ENCODE measurements at places on chromosomes 12 and 14. TPM values are rescaled to one million over a fixed set of nuclear protein-coding genes. Genes with fewer than 3 reads are reported as not detected.

- no peak for DNase-seq
Observed at GRCh38 chr14:20515846-20516245, 10.5 kb downstream of the RNASE10 start.

DNA sequence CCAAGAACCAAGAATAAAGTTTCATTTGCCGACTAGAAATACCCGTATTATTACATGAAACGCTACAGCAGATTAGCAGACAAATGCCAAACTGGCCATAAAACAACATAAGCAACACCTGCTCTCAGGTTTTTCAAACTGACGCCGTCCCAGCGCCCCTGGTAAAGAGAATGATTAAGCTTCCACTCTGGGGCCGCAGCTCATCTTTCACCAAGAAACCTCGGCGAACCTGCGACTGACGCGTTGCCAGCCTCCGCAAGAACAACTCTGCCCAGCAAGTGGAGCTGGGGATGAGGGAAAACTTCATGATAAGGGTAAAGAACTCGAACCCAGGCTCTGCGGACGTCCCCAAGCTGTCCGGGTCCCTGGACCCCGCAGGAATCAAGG is 530 bp downstream of the ARL1 start:
- no peak for DNase-seq

GRCh38 chr14:74413627-74414026 is 12.4 kb downstream of the SYNDIG1L start:
- DNase-seq = no peak

DNA sequence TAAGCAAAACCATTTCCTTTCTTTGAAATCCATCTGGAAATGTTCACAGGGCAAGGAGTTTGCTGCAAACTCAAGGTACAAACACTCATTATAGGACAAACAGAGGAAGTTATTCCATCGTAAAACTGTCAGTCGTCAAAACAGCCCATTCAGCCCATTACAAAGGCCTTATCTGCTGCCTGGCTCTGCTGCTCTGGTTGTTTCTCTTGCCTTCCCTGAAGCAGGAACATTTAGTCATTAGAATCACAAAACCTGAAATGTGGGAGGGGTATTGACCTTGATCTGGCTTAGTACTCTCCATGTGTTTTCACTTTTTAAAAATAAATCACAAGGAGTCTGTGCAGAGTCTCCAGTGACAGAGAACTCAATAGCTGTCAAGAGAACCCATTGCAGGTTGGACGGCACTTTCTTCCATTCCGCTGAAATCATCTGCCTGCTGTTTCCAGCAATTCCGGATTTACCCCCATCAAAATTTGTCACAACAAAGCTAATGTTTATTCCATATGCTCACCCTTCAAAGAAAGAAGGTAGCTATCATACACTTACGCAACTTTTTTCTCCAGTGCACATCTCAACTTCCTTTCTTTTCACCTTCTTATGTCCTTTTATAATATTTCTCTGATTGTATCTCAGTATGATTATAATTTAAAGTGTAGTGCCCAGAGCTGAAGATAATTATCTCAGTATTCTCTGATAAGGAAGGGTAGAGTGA is 24.6 kb upstream of the ITPR2 start:
- no peak for DNase-seq

GRCh38 chr12:44397631-44398030 is 478.5 kb downstream of the NELL2 start:
- no peak for DNase-seq

DNA sequence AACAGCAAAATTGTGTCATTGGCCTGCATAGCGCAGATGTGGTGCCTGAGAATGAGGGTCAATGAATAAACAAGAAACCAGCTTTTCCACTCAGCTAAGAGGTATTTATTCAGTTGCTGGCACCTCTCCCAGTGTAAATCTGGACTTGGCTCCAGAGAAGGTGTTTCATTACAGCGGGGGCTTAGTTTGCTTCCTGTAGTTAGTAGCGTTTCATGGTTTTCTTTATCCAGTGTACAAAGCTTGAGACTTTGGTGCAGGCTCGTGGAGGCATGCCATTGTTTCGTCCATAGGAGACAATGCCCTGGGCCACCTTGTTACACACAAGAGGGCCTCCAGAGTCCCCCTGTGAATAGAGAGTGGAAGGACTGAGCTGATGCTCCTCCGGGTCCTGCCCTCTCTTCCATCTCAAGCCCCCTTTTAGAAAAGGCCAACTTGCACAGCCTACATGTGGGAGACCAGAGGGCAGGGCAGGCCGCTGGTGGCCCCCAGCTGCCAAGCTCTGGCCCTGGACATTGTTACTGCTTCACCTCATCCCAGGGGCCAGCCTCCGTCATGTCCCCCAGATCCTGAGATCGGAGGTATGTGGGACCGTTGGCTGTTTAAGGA is 3.0 kb downstream of the GZMB start:
- DNase-seq = no peak

GRCh38 chr12:13368431-13368830 is 171.9 kb downstream of the EMP1 start:
- no peak for DNase-seq

DNA sequence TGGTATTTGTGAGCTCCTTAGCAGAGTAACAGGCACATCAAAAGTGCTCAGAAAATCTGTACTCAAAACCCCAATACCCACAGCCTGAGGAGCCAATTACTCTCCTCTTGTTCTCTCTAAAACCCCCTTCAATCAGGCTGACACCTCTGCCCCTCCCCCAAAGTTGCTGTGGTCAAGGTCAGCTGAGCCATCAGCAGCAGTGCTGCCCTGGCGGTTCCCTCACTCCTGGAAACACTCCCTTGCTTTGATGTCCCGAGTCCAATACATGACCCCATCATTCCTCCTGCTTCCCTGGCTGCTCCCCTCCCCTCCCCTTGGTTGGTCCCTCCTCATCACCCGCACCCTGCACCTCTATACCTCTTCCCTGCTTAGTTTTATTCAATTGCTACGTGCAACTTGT is 57.2 kb upstream of the C14orf132 start:
- DNase-seq = no peak

GRCh38 chr12:9687228-9687627 is 17.7 kb downstream of the CLEC2D start:
- DNase-seq = no peak

DNA sequence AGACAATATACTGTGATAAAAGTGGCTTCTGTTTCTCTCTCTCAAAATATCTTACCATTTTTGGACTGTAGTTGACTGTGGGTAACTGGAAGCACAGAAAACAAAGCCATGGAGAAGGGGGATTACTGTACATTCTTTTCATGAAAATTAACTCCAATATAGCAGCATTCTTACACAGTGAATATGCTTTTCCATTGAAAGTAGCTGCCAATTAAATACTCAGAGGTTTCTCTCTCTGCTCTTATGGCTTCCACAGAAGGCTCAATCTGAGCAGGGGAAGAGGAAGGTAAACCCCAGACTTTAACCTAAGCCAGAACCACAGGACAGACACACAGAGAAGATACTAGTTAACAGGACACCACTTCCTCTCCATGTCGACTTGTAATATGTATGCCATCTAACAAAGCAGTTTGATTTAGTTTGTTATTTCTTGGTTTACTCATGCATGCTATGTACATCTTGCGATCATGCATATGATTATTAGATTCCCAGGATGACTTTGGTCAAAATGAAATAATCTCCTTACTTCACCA is 150.2 kb downstream of the SSPN start:
- DNase-seq = no peak

GRCh38 chr12:22410486-22410885 is 76.0 kb upstream of the ST8SIA1 start:
- no peak for DNase-seq

DNA sequence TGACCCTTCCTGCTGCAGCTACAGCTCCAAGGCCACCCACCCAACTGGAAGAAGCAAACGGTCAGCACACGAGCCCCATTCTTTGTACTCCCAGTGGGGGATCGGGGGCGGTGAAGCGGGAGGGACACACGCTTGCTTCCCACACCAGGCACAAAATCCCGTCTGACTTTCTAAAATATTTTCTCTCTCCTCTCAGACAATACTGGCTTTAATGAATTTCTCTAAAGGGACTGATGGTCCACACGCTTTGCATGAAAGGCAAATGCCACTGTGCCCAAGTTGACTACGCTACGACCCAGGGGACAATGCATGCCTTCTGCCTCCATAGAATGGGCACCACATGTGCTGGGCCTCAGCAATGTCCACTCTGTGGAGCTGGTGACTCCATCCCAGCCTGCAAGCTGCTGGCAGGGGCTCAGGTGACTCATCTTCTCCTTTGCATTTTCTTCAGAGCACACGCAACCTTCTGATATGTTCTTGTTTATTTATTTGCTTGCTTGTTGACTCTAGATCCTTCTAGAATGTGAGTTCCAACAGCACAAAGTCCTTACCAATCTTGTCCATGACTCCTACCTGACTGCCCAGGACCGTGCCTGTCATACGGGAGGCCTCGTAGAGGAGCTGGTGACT is 15.6 kb downstream of the SYNE3 start:
- peak; percentile 79 for DNase-seq

GRCh38 chr14:51950007-51950406 is 39.3 kb upstream of the RTRAF start:
- no peak for DNase-seq

GRCh38 chr14:22919601-22919921 is 612 bp upstream of the RBM23 start:
- no peak for DNase-seq

- peak; percentile 72 for DNase-seq
Observed at GRCh38 chr12:24661657-24662096, 287.2 kb downstream of the BCAT1 start.

DNA sequence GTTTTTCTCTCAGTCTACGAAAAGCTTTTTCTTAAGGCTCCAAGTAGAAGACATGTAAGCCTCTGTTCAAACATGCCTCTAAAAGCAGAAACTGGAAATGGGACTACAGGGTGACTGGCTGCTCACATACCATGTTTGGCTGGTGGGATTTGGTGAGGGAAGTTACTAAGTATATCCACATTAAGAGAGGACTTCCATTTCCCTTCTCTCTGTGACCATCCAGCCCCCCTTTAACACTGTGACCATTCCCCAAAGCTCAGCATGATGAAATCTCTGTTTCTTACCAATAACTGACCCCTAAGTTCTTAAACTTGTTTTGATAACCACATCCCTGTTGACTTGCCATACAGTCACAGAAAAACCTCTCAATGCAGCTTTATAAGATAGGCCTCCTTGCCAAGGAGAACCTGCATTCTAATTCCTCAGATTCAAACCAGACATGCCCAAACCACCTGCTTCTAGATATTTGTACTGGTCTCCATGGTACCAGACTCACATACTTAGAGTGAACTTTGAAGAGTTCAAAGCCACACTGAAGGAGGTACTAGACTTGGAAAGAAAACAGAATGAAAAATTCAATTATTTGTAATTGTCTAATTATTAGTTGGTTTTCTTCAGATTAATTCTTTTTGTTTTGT is 102.2 kb downstream of the VEZT start:
- DNase-seq = no peak

PNP gene
- total RNA-seq = 17.2 TPM

USP30 gene
- 12.7 TPM for total RNA-seq

CCDC177 gene
- total RNA-seq = not detected

GPR162 gene
- total RNA-seq = 8.5 TPM

STXBP6 gene
- total RNA-seq = 30.8 TPM

TMCC3 gene
- 2.8 TPM for total RNA-seq

ZNF839 gene
- 11.0 TPM for total RNA-seq

KLHL33 gene
- 1.7 TPM for total RNA-seq

CIDEB gene
- total RNA-seq = 6.0 TPM

Data from right cardiac atrium (tissue), 5 donors.